Stimulated activated CD8-positive, alpha-beta memory T cell treated with anti-CD3 and anti-CD28 coated beads, Interleukin-2, amount 100 ng/mL, for 48 hours (primary cell): ENCODE measurements at places on chromosomes 3 and 15.

DNA sequence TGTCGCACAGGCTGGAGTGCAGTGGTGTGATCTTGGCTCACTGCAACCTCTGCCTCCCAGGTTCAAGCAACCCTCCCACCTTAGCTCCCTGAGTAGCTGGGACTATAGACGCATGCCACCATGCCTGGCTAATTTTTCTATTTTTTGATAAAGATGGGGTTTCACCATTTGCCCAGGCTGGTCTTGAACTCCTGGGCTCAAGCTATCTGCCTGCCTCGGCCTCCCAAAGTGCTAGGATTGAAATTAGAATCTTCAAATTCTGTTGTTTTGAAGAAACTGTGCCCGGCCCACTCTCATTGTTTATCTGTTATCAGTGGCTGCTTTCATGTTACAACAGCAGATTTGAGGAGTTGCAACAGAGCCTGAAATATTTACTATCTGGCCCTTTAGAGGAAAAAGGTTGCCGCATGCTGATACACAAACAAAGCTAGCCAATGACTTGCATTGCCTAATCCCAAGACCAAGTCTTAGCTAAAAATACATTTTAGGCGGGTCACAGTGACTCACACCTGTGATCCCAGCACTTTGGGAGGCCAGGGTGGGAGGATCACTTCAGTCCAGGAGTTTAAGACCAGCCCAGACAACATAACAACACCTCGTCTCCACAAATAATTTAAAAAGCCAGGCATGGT is 43.2 kb upstream of the PPP4R2 start:
- DNase-seq: no peak

- no peak for DNase-seq
These were observed 27.6 kb upstream of the FOXP1 start for GRCh38 chr3:71611099-71611498.

GRCh38 chr3:172203522-172204258 is 164.3 kb downstream of the FNDC3B start:
- DNase-seq: no peak

DNA sequence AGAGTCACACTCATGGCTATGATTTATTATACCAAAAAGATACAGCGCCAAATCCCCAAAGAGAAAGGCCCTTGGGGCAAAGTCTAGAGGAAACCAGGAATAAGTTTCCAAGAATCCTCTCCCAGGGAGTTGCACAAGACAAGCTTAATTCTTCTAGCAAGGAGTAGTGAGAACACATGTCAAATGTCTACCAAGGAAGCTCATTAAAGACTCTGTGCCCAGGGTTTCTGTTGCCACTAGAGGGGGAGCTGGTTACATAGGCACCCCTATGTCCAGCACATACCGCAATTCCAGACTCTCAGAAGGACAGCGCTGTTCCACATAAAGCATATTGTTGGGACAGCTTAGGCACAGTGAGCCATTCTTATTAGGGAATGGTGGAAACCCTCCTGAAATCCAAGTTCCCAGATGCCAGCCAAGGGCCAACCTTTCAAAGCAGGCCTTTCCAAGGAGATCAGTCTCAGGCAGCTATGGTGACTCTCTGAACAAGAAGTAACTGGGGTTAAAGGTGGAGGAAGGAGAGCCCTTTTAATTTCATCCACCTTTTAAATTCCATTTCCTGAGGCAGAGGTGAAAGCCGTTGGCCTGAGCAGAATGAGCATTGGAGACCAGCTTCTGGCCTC is 194.2 kb downstream of the UACA start:
- DNase-seq: no peak

DNA sequence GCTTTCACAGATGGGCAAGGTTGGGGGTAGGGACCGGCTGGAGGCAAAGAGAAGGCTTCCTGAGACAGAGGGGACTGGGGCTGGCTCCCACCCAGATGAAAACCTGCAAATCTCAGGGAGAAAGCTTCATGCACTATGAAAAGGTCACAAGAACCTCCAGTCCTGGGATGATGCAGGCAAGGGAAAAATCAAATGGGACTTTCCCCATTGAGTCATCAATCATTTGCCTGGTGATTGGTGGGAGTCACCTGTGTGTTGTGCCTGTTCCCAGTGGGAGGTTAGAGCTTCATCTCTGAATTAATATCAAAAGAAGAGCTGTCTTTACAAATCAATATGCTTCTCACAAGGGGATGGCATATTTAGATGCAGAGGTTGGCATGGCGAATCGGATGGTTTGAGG is 49.9 kb downstream of the CACNA1D start:
- no peak for DNase-seq

- peak; percentile 53 for DNase-seq
These were observed 35.9 kb downstream of the HMCES start for GRCh38 chr3:129314386-129315222.
